ENCODE measurements at places on chromosomes 2 and 18.

GRCh38 chr2:54047091-54047490 lies 68.3 kb upstream of the ACYP2 start:
- no peak for DNase-seq

DNA sequence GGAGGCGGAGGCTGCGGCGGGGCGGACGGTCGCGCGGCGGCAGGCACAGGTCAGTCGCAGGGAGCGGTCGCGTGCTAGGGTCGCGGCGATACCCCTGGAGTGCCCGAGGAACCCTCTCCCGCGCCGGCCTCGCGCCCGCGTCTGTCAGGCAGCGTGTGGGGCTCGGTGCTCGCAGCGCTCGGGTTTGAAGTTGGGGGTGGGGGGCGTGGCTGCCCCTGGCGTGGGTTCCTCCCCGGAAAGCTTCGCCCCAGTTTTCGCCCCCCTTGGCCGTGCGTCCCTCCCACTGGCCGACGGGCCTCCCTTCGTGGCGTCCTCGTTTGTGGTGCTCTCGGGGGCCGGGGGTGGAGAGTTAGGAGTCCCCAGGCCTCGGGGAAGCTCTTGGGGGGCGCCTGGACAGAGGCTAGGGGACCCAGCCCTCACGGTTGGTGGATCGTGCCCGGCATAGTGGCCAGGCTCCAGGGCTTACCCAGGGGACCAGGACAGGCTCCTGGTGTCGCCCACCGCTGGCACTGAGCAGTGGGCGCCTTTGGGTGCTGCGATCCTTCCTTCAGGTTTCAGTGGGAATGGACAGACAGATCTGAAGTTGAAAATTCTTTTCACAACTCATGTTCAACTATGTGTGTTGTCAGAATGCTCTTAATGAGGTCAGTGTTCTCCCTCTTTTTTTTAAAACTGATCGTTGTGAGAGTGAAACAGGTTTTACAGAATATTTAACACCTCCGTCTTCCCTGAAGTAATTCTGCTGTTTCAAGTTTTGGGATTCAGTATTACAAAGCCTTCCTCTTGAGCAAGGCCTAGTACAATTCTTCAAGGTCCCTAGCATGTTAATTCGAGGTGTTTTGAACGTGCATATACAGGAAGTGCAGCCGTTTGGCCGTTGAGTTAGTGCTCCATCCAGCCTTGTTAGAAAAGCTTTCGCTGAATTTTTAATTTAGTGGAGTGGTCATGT lies 604 bp downstream of the RALBP1 start:
- DNase-seq = no peak

GRCh38 chr2:120747281-120747680 lies 11.6 kb downstream of the GLI2 start:
- no peak for DNase-seq

DNA sequence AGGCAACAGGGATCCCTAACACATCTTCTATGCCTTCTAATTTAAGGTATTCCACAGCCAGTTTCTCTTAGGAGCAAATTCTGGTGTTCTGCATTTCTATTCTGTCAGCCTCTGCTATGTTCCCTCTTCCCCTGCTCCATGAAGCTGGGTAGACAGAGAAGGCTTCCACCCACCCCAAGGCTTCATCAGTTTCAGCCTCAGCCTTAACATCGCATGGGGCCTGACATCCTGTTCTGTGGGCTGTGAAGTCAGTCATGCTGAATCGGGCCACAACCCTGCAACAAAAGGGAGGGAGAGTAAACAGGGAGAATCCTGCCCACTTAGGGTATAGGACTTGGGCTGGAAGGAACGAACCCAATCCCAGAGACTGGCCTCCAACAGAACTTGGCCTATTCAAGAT lies 70.6 kb upstream of the PPM1B start:
- no peak for DNase-seq

- DNase-seq = no peak
Observed at GRCh38 chr2:111169924-111170323, 49.2 kb downstream of the BCL2L11 start.

DNA sequence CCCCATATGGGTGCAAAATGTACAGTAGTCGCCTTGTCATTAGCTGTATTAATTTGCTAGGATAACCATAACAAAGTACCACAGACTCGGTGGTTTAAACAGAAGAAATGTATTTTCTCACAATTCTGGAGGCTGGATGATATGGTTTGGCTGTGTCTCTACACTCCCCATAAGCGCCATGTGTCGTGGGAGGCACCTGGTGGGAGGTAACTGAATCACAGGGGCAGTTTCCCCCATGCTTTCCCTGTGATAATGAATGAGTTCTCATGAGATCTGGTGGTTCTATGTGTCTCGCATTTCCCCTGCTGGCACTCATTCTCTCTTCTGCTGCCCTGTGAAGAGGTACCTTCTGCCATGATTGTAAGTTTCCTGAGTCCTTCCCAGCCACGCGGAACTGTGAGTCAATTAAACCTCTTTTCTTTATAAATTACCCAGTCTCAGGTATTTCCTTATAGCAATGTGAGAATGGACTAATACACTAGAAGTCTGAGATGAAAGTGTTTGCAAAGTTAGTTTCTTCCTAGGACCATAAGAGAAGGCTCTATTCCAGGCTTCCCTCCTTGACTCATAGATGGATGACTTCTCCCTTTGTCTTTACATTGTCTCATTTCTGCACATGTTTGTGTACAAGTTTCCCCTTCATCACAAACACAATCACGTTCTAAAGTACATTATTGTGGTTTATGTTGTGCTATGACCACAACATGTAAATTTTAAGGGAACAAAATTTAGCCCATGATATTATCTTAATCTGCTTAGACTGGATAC lies 1442.6 kb downstream of the SUCLG1 start:
- no peak for DNase-seq

DNA sequence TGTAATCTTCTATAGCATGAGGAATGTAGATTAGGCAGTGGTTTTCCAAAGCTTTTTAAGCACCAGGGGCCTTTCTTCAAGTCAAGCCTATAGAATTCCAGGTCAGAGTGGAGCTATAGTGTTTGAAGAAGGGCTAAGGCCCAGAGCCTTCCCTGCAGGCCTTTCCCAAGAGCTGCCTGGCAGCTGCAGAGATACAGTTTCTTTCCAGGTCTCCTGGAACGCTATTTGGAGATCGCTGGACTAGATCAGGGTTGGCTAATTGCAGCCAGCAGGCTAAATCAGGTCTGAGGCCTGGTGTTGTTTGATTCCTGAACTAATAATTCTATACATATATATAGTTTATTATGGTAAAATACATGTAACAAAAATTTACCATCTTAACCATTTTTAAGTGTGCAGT lies 319.0 kb upstream of the SPRED2 start:
- no peak for DNase-seq

GRCh38 chr2:78132391-78133370 lies 610.5 kb upstream of the LRRTM4 start:
- DNase-seq = no peak

- no peak for DNase-seq
Observed at GRCh38 chr2:119311831-119312230, 54.8 kb downstream of the C2orf76 start.

DNA sequence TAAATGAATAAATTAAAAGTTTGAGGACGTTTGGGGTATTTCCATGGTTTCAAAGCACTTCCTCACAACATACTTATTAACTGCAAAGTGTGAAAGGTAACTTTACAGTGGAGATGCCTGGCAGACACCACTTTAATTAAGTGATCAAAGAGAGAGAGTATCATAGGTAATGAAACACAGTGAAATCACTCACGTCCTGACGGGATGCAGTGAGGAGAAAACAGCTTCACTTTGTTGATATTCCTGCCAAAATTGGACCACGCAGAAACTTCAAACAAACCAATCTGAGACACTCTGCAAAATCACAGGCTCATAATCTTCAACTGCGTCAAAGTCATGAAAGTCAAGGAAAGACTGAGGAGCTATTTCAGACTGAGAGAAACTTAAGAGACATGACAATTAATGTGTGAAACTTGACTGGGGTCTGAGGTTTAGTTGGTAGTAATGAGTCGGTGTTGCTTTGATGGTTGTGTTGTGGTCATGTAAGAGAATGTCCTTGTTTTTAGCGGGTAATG lies 66.0 kb upstream of the ITGB6 start:
- DNase-seq = no peak

- DNase-seq = no peak
Observed at GRCh38 chr2:74390606-74391005, 10.5 kb upstream of the DCTN1 start.

DNA sequence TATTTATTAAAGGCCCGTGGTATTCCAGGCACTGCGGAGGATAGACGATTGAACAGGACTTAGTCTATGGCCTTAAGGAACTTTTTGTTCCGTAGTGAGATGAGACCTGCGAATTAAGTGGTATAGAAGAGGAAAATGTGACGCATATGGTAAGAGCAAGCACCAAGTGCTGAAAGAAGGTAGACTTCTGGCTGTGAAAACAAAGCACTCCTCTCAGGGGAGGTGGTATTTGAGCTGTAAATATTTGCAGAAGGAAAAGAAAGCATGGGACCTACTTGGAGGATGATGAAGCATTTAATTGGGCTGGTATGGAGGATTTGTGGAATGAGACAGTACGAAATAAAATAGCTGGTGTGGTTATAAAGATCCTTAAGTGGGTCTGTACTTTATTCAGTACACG lies 62.5 kb downstream of the GPR39 start:
- no peak for DNase-seq

DNA sequence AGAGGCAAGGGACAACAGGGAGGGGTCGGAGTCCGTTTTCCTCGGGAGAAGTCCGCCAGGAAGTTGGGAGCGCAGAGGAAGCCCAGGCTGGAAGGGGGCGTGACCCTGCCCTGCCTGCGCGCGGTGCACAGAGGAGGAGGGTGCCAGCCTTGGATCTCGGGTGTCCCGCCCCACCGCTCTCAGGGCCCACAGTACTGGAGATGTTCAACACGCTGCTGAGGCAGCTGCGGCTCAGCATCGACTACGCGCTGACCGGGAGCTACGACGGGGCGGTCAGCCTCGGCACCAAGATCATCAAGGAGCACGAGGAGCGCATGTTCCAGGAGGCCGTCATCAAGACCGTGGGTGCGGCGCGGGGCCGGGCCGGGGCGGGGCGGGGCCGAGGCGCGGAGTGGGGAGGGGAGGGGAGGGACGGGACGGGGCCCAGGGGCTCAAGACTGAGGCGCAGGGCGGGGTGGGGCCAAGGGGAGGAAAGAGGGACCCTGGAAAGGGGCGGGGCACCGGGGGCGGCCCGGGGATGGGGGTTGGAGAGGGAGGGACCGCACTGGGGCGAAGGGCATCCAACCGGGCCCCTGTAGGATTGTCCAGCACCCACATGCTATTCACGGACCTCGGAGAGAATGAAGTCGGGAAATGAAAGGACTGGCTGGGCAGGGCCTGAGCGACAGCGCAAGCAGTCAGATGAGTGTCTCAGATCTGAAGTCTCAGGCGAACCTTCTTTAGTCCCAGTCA lies 36.6 kb downstream of the POMC start:
- no peak for DNase-seq

GRCh38 chr2:1802469-1803216 lies 58.3 kb upstream of the PXDN start:
- no peak for DNase-seq

DNA sequence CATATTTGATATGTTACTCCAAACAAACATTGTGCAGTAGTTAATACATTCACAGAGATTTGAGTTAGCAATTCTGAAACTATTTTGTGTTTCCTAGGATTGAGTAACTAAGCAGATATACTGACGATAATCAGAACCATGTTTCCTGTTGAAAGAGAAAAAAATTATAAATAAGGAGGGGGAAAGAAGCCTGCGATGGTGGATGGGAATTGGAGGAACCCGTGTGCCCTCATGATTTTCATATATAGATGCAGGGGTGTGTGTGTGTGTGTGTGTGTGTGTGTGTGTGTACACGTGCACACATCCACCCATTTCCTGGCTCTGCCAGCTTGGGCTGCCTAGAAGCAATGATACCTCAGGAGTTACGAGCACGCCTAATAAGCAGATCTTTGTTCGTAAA lies 56.9 kb downstream of the LPIN2 start:
- no peak for DNase-seq

- DNase-seq = no peak
Observed at GRCh38 chr2:21779786-21780185, 656.0 kb downstream of the TDRD15 start.

DNA sequence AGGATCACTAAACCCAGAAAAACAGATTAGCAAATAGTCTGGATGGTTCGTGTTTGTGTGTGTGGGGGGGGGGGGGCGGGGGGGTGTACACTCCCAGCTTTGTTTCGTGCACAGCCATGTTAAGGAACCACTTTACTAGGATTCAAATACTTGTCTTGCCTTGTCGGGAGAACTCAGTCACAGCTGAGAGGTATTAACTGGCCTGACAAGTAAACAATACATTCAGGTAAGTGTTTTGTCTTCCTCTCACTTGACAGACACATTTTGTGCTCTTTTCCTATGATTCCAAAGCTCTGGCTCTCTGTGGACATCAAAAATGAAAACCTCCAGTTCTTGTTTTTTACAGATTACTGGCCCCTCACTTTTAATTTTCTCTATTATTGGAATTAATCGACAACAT lies 173.5 kb downstream of the LRP1B start:
- no peak for DNase-seq

DNA sequence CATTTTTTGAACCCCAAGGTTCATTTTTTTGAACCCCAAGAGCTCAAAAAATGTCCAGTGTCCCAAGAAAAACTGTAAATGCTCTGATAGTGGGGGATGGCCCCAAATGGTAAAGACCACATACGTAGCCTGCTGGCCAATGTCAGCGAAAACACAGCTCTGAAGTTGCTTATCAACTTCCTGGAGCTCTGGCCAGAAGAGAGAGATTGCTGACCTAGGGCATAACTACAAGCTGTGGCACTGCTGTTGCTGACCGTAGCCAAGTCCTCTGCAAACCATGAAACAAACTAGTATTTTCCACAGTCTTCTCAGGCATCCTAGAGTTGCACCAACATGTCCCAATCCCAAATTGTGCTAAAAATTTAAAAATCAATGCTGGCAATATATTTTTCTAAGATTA lies 50.9 kb downstream of the REEP1 start:
- DNase-seq = no peak

GRCh38 chr2:167398873-167399272 lies 510.6 kb downstream of the XIRP2 start:
- no peak for DNase-seq

DNA sequence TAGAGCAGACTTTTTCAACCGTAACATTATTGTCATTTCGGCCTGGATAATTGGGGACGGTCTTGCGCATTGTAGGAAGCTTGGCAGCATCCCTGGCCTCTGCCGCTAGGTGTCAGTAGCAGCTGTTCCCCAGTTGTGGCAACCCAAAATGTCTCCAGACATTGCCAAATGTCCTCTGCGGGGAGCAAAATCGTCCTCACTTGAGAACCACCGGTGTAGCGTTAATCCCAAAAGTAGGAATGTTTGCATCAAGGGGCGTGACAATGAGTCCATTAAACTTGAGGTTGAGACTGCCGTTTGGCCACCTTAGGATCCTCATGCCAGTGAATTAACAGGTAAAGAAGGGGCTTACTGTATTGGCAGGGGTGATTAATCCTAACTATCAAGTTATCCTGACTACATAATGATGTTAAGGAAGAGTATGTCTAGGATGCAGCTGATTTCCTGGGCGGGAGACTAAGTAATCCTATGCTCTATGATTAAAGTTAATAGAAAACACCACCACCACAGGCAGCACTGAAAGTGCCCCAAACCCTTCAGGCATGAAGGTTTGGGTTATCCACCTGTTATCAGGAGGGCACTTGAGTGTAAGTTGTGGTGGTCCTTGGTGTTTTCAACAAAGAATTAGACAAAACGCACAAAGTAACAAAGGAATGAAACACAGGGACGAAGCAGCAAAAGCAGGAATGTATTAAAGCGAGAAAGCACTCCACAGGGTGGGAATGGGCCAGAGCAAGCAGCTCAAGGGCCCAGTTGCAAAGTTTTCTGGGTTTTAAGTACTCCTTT lies 4.9 kb upstream of the ZC3H8 start:
- DNase-seq = no peak

Measured in cortex of kidney (tissue), 1 donor.